Endothelial cell of umbilical vein (primary cell): ENCODE measurements at places on chromosomes 5 and 9. TPM values are rescaled to one million over a fixed set of nuclear protein-coding genes. Genes with fewer than 3 reads are reported as not detected.

DNA sequence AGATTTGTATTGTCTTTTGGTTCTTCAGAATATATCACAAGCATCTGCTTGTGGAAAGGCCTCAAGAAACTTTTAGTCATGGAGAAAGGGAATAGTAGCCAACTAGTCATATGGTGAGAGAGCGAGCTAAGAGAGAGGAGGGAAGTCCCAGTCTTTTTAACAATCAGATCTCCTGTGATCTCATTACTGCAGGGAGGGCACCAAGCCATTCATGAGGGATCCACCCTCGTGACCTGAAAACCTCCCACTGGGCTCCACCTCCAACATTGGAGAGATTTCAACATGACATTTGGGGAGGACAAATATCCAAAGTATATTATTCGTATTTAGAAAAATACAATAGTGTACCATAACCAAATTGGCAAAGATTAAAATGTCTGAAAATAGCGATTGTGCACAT, 99.0 kb downstream of the GABRA1 start:
- no peak for DNase-seq

WHRN gene
- 0.35 and 0.53 TPM in 2 replicates for polyA plus RNA-seq

DNA sequence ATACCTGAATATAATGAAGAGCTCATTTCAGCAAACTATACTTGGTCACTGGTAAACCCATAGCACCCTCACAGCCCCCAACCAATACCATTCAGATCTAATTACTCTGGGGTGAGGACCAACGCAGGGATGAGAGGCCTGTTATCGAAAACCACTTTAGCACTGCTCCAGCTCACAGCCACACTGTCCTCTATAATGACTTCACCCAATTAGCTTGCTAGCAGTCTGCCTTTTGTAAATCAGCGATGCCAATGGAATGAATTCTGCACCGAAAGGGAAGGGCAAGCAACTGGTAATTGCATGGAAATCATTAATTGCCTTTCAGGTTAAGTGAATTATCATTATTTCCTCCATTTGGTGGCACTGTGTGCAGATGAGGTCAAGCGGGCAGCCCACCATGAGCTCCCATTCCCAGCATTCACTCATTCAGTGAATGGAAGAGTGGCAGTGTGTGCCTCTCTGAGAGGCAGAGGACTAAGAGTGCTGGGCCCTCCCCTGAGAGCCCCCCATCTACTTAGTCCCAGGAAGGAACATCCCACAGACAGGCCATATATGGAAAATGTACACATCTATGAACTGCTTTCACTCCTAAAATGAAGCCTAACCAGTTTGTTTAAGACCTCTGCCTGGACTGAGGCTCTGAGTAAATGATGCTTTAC, 262.1 kb downstream of the SPOCK1 start:
- no peak for DNase-seq

KCNT1 gene
- polyA plus RNA-seq, result not detected in 2 replicates

DNA sequence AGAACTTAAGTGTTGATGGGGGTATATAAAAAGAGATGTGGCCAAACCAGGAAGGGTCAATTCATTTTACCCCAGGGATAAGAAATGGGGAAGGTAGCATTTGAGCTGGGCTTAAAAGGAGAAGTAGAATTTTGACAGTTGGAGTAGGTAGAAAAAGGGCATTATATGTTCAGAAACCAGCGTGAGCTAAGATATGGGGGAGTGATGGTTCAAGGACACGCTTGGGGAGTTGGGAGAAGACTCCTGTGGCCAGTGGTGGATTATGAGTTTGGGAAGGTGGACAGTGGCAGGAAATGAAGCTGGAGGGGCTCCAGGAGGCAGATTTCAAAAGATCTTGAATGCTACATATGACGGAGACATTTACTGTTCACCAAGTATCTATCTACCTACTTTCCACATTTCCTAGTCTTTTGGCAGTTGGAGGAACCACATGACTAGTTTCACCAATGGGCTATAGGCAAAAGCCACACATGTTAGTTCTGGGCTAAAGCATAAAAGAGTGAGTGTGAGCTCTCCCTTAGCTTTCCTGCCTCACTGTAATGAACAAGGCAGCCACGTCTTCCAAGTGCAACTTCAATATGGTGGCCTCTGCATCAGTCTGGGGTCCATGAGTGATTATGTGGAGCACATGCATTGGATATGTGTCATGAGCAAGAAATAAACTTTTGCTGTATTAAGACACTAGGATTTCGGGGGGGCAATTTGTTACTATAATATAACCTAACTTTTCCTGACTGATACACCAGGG, 15.7 kb upstream of the GSN start:
- no peak for DNase-seq

C9orf50 gene
- 0.05 TPM in 1 of 2 replicates, not detected in the other for polyA plus RNA-seq
